Aorta (tissue), 5 donors: ENCODE measurements at places on chromosomes 12 and 14. TPM values are rescaled to one million over a fixed set of nuclear protein-coding genes. Genes with fewer than 3 reads are reported as not detected.
A peak's percentile ranks its signal among the peaks of the same experiment; 100 is the strongest.

- H3K4me1 ChIP-seq = no peaks in the 10 kb centered on the region
- no peaks in the 10 kb centered on the region for H3K27me3 ChIP-seq
- H3K27ac ChIP-seq = no peak overlapping the region
These were observed 210.6 kb downstream of the FBXL14 start for GRCh38 chr12:1383758-1384157.

SYNDIG1L gene
- 0.38 TPM for polyA plus RNA-seq

RGS6 gene
- not detected for polyA plus RNA-seq

DNA sequence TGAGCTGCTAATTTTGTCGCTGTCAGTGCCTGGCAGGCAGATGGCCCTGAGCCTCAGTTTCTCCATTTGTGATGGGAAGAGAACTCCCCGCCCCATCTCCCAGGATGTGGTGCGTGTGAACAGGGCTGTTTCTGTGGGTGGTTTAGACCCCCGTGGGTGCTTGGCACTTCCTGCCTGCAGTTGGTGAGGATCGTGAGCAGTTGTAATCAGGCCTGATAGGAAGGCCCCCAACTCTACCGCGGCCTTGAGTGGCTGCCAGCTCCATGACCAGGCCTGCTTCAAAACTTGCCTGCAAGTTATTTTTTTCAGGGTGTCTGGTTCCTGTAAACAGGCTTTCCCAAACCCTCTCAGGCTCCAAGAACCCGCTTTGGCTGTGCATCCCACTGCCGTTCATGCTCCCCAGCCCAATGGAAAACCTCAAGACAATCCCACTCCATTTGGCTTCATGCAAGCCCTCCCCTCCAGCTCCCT, 138.4 kb downstream of the ZFP36L1 start:
- H3K27ac ChIP-seq = no peak overlapping the region
- DNase-seq = no peak
- no peaks in the 10 kb centered on the region for H3K4me1 ChIP-seq
- no peak overlapping the region for H3K4me3 ChIP-seq
- H3K27me3 ChIP-seq = no peaks in the 10 kb centered on the region
- H3K36me3 ChIP-seq = no peaks in the 10 kb centered on the region

DNA sequence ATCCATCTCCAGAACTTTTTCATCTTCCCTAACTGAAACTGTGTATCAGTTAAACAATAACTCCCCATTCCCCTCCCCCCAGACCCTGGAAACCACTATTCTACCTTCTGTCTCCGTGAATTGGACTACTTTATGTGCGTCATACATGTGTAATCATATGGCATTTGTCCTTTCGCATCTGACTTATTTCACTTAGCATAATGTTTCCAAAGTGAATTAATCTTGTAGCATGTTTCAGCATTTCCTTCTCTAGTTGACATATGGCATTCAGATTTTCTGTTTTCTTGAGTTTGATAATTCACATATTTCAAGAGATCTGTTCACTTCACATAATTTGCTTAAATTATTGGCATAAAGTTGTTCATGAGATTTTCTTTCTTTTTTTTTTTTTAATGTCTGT, 9.8 kb downstream of the CYP46A1 start:
- no peak for DNase-seq
- H3K36me3 ChIP-seq = no peaks in the 10 kb centered on the region
- H3K27me3 ChIP-seq = no peaks in the 10 kb centered on the region
- H3K4me3 ChIP-seq = no peak overlapping the region
- H3K4me1 ChIP-seq = no peaks in the 10 kb centered on the region
- no peak overlapping the region for H3K27ac ChIP-seq

PLA2G1B gene
- polyA plus RNA-seq = 2.0 TPM

TBX3 gene
- 2.2 TPM for polyA plus RNA-seq

GRCh38 chr12:106189341-106189740, 50.6 kb upstream of the NUAK1 start:
- no peak overlapping the region for H3K4me3 ChIP-seq
- no peaks in the 10 kb centered on the region for H3K27me3 ChIP-seq
- no peak for DNase-seq
- no peaks in the 10 kb centered on the region for H3K36me3 ChIP-seq

TTLL5 gene
- polyA plus RNA-seq = 7.7 TPM

- no peaks in the 10 kb centered on the region for H3K27me3 ChIP-seq
- peak overlapping the region; percentile 94 for H3K27ac ChIP-seq
- no peaks in the 10 kb centered on the region for H3K36me3 ChIP-seq
- no peak for DNase-seq
- peaks cover 2% of the 10 kb centered on the region for H3K4me1 ChIP-seq
These were observed 171.5 kb downstream of the NUAK1 start for GRCh38 chr12:105967038-105967776.

E2F7 gene
- polyA plus RNA-seq = not detected

SCYL2 gene
- 17.3 TPM for polyA plus RNA-seq

GRCh38 chr12:66196806-66197205, 7.8 kb downstream of the IRAK3 start:
- H3K4me1 ChIP-seq = peaks cover 4% of the 10 kb centered on the region
- H3K4me3 ChIP-seq = no peak overlapping the region
- no peak overlapping the region for H3K27ac ChIP-seq
- no peak for DNase-seq

GRCh38 chr12:68158432-68158831, 1.1 kb downstream of the IFNG start:
- H3K27me3 ChIP-seq = no peaks in the 10 kb centered on the region
- no peaks in the 10 kb centered on the region for H3K4me1 ChIP-seq
- no peak for DNase-seq
- no peaks in the 10 kb centered on the region for H3K36me3 ChIP-seq
- H3K4me3 ChIP-seq = no peak overlapping the region
- no peak overlapping the region for H3K27ac ChIP-seq

DNA sequence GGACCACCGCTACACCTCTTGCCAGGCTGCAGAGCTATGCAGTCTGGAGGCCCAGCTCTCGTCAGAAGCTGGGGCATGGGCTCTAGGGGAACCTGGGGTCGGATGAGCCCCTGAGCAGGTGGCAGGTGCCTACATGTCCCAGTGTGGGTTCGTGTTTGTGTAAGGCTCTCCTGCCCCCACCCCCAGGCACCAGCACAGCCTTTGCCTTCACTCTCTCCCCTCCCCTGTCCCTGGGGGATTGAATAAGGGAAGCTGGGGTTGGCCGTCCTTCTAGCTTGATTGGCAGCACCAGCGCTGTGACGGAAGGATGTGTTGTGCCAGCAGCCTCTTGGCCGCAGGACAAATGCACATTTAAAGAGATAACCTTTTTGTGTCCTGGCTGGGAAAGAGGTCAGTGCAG, 34.8 kb upstream of the TSPAN9 start:
- DNase-seq = peak; percentile 75
- H3K4me3 ChIP-seq = no peak overlapping the region
- H3K4me1 ChIP-seq = no peaks in the 10 kb centered on the region
- H3K36me3 ChIP-seq = peaks cover 2% of the 10 kb centered on the region

GRCh38 chr12:111384596-111384995, 15.7 kb upstream of the PHETA1 start:
- no peak overlapping the region for H3K4me3 ChIP-seq
- no peaks in the 10 kb centered on the region for H3K27me3 ChIP-seq
- no peaks in the 10 kb centered on the region for H3K36me3 ChIP-seq

- H3K27ac ChIP-seq = no peak overlapping the region
- DNase-seq = no peak
- no peaks in the 10 kb centered on the region for H3K36me3 ChIP-seq
- no peak overlapping the region for H3K4me3 ChIP-seq
- no peaks in the 10 kb centered on the region for H3K4me1 ChIP-seq
These were observed 400.9 kb upstream of the CCDC196 start for GRCh38 chr14:66085224-66085623.

OVCH1 gene
- polyA plus RNA-seq = 0.38 TPM

DNA sequence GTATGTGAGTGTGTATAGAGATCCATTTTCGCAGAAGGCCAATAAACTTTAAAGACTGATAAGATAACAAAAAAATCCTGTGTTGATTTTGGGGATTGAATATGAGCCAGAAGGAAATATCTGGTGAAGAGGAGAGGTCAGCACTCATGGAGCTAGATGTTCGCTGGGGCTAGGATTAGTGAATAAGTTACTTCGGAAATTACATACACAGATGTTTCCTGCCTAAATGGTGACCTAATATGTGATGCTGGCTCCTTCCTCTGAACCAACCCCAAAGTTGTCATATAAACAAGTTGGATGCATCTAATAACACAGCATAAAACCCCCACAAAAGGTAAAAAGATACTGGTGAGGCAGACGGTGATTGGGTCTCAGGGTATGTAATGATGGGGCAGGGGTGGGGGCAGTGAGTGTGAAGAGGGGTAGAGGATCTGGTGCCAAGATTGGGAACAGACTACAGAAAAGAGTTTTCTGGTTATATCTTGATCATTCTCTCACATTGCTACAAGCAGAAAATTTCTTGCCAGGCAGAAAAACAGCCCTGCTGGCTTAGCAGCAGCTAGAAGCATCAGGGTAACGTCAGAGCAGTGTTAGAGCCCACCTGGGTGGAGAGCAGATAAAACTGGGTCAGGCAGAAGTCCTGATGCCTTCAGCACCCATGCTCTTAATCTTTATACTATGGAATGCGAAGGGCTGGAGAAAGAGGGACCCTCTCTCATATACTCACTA, 140.4 kb upstream of the GZMB start:
- H3K27ac ChIP-seq = no peak overlapping the region
- H3K27me3 ChIP-seq = no peaks in the 10 kb centered on the region
- H3K4me1 ChIP-seq = no peaks in the 10 kb centered on the region
- no peaks in the 10 kb centered on the region for H3K36me3 ChIP-seq
- no peak overlapping the region for H3K4me3 ChIP-seq

DNA sequence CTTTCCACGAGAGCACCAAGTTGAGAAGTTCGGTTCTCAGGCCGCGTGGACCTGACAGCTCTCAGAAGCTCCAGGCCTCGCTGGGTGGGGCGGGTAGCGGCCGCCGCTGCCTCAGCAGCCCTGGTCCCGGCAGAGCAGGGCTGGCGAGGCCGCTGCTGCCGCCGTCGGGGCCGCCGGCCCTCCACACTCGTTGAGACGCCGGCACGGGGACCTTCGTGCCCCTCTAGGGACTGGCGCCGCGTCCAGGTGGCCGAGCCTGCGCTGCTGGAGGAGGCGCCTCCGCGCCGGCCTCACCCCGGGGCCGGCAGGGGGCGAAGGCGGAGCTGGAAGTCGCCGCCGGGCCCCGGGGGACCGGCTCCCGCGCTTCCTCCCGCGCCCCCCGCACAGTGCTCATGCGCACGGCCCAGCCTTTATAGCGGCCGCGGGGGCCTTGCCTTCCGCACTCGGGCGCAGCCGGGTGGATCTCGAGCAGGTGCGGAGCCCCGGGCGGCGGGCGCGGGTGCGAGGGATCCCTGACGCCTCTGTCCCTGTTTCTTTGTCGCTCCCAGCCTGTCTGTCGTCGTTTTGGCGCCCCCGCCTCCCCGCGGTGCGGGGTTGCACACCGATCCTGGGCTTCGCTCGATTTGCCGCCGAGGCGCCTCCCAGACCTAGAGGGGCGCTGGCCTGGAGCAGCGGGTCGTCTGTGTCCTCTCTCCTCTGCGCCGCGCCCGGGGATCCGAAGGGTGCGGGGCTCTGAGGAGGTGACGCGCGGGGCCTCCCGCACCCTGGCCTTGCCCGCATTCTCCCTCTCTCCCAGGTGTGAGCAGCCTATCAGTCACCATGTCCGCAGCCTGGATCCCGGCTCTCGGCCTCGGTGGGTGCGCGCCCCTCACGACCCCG, at the start of gene COCH:
TSS of gene COCH (plus strand) at position 440 of the 879 bp plus-strand sequence. CDS start at position 820, 380 bp downstream.
- H3K4me3 ChIP-seq = peak within 1 kb of the TSS; percentile 44
- H3K4me1 ChIP-seq = no peaks in the 10 kb centered on the region
- H3K27me3 ChIP-seq = peaks cover 4% of the 10 kb centered on the region
- DNase-seq = peak; percentile 77

SLC17A8 gene
- not detected for polyA plus RNA-seq

DNA sequence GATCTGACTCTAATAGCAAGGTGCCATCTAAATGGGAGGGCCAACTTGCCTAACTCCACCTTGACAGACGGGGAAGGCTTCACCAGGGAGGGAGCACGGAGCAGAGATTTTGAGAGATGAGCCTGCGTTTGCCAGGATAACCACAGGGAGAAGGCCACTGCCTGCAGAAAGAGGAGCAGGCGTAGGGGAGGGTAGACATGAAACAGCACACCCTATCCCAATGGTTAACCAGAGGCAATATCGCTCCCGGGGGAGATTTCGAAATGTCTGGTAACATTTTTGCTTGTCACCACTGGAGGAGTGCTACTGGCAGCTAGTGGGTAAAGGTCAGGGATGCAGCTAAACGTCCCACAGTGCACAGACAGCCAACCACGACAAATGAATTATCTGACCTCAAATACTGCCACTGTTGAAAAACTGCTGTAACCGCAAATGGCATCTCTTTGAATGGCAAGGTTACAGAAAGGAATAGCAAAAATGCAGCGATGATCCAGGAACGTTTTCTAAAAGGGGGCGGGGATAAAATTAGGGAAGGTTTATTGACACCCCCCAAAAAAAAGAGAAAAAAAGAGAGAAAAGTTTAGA, 126.0 kb upstream of the ATF7IP start:
- no peak for DNase-seq
- H3K4me3 ChIP-seq = no peak overlapping the region
- H3K4me1 ChIP-seq = no peaks in the 10 kb centered on the region
- no peaks in the 10 kb centered on the region for H3K27me3 ChIP-seq

DNA sequence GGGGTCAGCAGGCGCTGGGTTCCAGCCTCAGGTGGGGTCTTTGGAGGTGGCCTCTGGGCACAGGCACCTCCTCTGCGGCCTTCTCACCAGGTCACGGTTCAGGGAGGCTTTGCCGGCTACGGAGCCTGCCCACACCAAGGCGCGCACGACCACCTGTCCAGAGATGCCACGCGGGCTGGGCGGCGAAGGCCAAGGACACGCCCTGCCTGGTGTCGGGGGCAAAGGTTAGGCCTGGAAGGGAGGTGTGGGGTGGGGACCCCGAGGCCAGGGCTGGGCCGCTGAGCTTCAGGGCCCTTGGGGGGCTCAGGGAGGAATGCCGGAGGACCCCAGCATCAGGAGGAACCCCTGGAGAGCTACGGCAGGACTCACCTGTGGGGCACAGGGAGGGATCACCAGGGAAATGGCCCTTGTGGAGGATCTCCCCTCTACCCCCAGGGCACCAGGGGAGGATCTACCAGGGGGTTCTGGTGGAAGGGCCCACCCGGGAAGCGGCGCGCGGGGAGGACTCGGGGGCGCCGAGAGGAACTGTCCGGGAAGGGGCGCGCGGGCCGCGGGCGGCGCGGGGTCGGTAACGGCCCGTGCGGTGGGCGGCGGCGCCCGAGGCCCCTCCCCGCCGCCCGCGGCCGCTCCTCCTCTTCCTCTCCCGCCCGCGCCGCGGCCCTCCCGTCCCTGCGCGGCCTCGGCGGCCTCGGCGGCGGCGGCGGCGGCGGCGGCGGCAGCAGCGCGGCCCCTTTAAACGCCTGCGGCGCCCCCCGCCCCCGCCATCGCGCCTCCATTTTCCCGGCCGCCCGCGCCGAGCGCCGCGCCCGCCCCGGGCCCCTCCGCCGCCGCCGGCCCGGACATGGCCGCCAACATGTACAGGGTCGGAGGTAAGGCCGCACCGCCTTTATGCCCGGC, at the start of gene MTA1:
TSS of gene MTA1 (plus strand) at position 633 of the 897 bp plus-strand sequence. CDS start at position 842, 209 bp downstream.
- H3K36me3 ChIP-seq = no peaks in the 10 kb centered on the region
- peak within 1 kb of the TSS; percentile 77 for H3K4me3 ChIP-seq
- H3K27me3 ChIP-seq = no peaks in the 10 kb centered on the region
- H3K4me1 ChIP-seq = no peaks in the 10 kb centered on the region
- H3K27ac ChIP-seq = peak within 1 kb of the TSS; percentile 15
- DNase-seq = no peak
